ENCODE measurements at places on chromosomes 3 and 15.

GRCh38 chr3:33957176-33957575, 158.7 kb downstream of the PDCD6IP start:
- DNase-seq: no peak

- no peak for DNase-seq
Observed at GRCh38 chr3:58419780-58420507, 13.7 kb downstream of the PDHB start.

DNA sequence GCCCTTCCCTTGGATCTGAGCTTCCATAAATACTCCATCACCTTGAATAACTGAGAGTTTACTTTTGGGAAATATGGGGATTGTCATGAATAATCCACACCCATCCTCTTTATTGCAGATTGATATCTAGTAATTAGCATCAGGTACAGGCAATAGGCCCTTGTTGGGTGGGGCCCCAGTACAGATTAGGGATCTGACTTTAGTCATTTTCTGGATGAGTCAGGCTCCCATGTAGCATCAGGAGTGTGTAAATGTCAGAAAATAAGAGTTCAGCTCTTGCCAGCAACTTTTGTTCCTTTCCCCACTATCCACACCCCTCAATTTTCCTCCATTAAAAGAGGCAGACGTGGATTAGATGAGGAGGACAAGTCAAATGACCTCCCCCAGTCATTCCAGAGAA, 17.7 kb upstream of the SNRK start:
- no peak for DNase-seq

DNA sequence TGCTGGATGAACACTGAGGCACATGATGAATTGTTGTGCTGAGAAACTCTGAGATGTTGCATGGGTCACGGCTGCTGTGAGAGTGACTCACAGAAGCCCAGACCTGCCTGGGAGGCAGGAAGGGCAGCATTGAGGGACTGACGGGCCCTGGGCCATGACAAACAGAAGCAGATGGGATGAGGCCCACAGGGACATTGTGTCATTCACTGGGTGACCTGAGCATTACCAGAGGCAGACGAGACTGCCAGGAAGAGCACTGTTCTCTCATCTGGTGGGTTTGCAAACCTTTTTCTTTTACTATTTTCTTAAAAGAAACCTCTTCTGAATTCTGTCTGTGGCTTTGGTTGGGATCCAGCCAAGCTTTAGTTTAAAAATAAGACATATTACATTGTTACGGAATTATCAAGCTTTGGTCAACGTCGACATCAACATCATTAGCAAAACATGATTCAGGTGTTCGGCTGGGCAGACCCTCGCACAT, 67.8 kb downstream of the BDH1 start:
- DNase-seq: no peak

DNA sequence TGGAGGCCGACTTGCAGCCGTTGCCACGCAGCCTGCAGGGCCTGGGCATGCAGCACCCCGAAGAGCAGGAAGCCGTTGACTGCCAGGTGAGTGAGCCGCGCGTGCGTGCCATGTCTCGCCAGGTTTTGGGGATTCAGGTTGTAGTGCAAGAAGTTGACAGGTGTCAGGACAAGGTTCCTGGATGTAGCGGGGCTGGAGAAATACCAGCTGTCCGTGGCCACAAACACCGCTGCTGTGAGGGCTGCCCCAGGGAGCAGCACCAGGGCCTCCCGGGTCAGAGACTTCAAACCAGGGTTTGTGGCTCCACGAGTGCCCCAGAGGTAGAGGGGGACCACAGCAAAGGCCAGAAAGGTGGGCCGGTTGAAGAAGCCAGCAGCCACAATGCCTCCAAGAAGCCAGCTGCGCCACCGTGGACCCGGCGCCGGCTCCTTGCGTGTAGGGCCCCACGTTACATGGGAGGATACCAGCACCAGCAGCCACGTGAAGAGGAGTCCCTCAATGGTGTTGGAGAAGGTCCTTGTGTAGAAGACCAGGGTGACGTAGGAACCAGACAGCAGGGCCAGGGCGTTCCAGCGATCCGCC, 5.6 kb upstream of the NCBP2 start:
- no peak for DNase-seq

GRCh38 chr3:113157408-113158030, 53.8 kb upstream of the BOC start:
- no peak for DNase-seq

DNA sequence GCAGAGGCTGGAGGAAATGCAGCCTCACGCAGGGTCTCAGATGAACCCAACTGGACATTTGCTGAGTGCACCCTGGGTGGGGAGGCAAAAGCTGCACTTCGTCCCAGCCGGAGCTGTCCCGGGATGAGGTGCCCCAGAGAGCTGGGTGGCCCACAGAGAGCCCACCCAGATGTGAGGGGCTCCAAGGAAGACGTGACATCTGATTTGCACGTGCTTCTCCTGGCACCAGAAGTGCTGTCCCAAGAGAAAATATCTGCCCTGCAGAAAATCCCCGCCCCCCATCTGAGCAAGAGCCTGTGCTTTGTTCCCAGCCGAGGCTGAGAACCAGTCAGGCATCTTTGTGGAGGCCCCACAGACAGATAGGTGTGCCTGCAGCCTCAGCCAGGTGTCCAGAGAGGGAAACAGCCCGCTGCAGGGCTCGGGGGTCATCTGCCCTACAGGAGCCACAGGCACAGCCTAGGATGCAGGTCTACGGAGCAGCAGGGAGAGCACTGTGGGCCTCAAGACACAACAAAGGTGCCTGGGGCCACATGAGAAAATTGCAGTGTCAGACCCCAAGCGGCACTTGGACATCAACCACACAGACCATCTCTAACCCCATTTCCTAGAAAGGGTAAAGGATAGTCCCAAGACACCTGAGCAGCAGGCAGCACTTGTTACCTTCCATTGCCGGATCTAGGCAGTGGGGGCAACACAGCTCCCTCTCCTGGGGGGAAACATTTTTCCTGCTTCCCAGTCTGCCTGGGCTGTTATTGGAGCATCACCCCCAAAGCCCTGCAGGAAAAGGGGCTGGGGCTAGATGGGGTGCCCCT, 5.8 kb downstream of the TMIE start:
- DNase-seq: no peak

DNA sequence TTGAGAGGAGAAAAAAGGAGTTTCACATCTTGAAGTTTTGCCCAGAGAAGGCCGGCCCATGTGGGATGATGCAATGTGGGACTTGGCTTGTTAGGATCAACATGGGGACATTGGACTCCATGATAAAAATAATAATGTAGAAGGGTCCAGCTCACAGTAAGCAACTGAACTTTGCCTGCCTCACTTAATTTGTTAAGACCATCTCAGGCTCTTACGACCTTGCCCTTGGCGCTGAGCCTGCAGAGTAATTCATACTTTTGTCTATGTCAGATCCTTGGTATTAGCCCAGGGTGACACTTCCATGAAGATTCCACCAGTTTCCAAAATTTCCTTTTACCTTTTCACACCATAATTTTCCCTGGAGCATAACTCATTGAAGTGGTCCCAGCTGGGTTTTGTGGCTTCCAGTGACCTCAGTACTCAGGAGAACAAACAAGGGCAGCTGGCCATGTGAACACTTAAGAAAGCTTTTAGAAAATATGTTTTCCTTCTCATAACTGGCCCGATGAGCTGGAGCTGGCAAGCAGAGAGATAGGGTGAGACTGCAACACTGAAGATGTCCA, 315.4 kb upstream of the RASGRP1 start:
- DNase-seq: no peak

DNA sequence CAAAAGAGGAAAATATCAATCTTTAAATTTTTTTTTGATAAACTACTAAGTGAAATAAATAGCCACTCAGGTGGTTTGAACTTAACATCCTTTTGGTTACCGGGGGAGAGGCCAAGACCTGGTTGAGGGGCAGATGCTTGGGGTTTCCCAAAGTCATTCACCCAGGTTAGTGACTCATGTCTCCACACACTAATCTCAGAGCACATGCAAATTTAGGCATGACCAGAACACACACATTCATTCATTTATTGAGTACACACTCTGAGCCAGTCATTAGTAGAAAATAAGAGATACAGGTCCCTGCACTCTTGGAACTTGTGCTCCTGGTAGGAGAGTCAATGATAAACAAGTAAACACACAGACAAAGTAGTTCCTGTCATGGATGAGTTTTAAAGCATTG, 7.3 kb downstream of the ILDR1 start:
- DNase-seq: no peak

GRCh38 chr15:37733628-37734027, 200.8 kb upstream of the TMCO5A start:
- DNase-seq: no peak

GRCh38 chr15:69666921-69667811, 214.5 kb downstream of the RPLP1 start:
- DNase-seq: no peak

DNA sequence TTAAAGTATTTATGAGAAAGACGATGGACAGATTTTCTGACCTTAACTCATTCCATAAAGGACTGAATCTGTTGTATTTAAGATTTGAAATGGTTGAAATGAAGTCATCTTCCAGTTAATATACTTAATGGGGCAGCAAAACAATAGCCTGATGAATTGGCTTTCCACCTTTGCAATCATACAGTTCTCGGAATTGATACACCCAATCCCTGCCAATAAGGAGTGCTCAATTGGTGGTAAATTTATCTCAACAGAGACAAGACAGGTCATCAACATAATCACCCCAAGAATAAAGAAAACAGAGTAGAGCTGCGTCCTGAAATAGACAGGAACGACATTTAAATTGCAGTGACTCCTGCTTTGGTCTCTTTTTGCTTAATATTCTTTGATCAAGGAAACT, 11.2 kb downstream of the ANXA2 start:
- DNase-seq: no peak

GRCh38 chr3:171190668-171191067, 164.1 kb upstream of the SLC2A2 start:
- DNase-seq: no peak

GRCh38 chr15:46270481-46271147, 635.8 kb downstream of the SQOR start:
- no peak for DNase-seq

- DNase-seq: no peak
Observed at GRCh38 chr15:25712961-25713355, 150.2 kb downstream of the ATP10A start.

GRCh38 chr15:78076231-78077052, 1.1 kb downstream of the TBC1D2B start:
- no peak for DNase-seq

DNA sequence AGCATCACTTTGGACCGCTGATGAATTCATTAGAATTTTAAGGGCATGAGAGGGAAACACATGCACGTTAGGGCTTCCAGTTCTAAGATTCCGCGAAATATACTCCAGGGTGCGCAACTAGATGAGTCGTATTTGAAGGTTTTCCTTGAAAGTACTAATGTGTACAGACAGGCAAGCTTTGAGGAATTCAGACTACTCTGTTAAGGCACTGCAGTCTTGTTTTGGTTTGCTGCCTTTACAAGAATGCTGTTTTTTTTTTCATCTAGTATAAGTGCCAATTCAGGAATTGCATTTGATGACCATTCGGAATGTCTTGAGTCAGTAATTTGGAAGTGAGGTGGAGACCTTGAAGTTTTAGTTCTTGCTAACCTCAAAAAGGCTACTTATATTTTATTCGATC, 19.1 kb downstream of the TRNT1 start:
- DNase-seq: no peak

- no peak for DNase-seq
Observed at GRCh38 chr15:57675481-57676181, 30.9 kb upstream of the POLR2M start.

DNA sequence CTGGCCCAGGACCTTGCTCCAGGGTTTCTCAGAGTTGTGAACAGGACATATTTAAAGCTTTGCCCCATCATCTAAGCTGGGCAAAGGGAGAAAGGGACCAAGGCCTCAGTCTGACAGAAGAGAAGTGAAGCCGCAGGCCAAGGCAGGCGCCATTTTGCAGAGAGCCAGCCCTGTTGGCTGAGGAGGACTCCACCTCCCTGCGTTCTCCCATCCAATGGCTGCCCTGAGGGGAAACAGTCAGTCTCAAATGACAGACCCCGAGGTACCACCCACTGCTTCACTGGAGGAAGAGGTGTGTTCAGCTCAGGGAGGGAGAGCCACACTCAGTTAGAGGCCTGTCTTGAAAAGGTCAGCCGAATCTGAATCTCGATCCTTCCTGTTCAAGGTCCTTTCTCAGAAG, 86.1 kb downstream of the ADAMTS17 start:
- DNase-seq: no peak

- DNase-seq: no peak
Observed at GRCh38 chr3:187763850-187764648, 18.8 kb upstream of the BCL6 start.

DNA sequence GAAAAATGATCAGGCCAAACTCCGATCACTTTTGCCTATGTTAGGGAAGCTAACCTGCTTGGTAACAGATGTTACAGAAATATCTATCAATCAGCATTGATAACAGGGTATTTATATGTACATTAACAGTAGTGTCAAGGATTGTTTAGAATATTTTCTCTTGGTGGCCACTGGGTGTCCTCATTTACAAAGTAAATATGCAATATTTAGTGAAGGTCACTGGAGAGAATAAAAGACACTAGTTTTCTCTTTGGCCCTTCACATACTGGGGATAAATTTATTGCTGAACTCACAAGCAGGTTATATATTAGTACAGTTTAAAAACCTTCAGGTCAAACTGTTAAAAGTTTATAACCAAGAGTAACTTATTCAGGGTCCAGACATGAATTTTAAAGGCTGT, 69.0 kb downstream of the TIGIT start:
- no peak for DNase-seq

DNA sequence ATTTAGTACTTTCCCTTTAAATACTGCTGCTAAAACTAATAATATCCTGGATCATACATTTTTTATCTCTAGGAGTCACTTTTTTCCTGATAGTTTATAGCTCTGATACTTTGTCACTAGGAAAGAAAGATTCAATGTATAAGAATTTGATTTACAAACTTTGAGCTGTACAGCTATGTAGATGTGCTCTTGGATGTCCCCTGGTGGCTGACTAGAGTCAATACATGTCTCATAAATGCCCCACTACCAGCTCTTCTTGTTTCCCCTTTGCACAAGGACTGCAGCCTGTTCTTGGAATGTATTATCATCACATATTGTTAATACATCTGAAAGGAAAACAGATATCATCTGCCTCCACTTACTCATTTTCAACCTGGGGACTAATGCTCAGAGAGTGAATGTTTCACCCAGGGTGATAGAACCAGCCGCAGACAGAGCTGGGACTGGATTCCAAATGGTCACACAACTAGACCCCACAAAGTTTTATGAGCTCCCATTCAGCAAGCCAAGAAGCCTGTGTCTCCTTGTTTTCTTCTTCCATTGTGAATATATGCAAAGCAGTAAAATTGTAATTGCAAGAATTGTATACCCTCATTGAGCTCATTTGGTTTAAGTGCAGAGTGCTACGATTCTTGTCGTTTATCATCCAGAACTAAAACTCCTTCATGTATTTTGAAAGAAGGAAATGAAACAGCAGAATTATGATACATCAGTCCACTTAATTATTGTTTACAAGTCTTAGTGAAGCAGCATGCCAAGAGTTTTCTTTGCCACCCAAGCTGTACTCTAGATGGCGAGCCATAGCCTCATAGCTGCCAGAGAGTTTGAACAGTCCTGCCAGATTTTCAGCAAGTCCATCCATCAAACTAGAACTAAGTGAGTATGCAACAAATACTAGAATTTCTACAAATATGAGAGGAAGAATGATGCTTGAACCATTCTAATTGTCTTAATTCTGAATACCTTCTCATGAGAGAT, 261.6 kb upstream of the LMCD1 start:
- no peak for DNase-seq

- DNase-seq: no peak
Observed at GRCh38 chr3:127857333-127857732, 35.0 kb upstream of the MGLL start.

GRCh38 chr3:51024765-51025632, 350.3 kb downstream of the DOCK3 start:
- DNase-seq: no peak

All from cortex of kidney (tissue), 1 donor.